ENCODE measurements at places on chromosomes 1 and 21.

GRCh38 chr1:68481041-68481440 is 15.8 kb downstream of the DEPDC1 start:
- DNase-seq: no peak

DNA sequence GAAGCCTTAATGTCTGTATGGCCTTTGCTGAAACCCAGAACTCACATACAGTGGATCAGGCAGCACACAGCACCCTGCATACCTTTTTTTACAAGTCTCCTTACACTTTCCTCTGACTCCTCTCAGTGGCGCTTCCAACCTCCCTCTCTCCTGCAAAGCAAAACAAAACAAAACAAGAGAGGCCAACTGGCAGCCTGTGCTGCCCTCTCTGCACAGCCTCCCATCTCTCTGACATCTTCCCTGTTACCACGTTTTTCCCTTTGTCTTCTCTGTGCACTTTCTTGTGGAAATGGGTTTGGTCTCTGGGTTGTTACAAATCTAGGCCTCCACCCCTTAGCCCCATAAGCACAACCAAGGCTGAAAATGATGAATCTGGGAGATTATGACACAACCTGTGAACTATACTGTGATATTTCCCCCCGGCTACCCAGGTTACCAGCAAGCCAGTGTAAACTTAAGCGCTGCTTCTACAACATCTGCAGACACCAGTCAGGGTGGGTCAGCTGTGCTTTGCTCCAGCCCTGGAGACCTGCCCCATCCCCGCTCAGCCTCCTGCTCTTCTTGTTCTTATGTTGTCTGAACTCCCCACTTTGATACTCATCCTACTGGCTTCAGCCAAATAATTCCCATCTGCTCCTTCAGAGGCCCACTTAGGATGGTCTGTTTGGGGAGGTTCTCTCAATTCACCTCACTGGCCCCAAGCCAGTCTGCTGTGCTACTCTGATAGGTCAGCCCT is 54.9 kb upstream of the FMOD start:
- DNase-seq: no peak

DNA sequence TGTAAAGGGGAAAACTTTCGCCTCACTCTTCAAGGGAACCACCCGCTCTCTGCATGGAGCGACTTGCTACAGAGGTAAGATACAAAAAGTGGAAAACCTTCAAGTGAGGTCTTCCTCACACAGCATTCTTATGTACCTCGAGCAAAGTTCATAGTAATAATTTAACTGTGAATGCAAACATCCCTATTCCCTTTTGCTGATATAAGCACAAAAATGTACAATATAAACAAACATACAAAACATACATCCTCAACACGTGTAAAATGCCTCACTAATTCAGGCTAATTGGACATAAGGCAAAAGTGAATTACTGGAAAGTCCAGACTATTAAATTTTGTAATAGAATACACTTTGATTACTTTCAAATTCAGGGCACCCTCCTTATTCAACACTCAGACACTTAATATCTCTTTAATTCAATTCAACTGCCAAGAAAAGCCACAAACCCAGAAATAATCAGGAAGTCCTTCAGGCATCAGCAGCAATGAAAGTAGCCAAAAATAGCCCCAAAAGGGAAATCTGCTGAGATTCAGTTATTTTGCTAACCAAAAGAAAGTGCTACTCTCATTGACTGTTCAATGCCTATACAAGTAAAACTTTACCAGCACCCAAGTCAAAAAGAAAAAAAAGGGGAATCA is 15.2 kb upstream of the LMX1A start:
- no peak for DNase-seq

DNA sequence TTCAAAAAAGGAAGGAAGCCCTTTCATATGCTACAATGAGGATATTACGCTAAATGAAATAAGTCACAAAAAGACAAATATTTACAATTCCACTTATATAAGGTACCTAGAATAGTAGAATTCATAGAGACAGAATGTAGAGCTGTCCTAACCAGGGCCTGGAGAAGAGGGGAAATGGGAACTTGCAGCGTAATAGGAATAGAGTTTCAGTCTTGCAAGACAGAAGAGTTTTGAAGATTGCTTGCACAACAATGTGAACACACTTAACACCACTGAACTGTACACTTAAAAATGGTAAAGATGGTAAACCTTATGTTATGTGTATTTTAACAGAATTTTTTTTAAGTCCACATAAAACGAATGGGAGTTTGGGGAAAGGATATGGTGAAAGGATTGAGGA is 2.9 kb downstream of the CD1B start:
- DNase-seq: no peak

DNA sequence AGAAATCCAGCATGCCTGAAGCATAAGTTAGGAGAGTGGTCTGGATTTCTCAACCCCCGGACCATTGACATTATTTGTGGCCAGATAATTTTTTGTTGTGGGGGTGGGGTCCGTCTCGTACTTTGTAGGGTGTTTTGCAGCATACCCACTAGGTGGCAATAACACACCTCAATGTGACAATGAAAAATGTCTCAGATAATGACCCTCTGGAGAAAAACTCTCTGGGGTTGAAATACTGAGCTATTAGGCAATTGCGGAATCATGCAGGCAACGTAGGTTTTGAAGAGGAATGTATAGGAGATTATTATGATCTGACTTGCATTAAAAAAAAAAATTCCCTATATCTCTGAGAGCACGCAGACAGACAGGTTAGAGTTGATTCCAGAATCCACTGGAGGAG is 25.3 kb upstream of the RRP15 start:
- DNase-seq: no peak

Measured in activated T-helper 9 cell treated with anti-CD3 and anti-CD28 coated beads, Interleukin-2, amount 50 U/mL, for 16 hours (primary cell).